Left cardiac atrium (tissue), 4 donors: ENCODE measurements at places on chromosomes 7 and 10. TPM values are rescaled to one million over a fixed set of nuclear protein-coding genes. Genes with fewer than 3 reads are reported as not detected.

DNA sequence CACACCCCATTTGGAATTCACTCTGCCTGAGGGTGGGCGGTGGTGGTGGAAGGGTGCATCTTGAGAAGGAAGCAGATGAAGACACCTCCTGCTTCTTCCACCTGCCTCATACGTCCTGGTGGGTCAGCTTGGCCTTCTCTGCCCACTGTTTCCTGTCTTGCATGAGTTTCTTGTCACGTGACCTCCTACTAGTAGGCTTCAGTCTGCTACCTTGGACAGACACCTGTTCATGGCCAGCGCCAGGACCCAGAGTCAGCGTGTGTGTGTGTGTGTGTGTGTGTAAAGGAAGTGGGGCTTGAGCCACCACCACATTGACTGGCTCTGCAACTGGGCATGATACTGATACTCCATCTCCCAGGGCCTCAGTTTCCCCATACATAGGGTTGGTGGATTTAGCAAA, 17.1 kb upstream of the VPS37D start:
- no peak for DNase-seq

DNA sequence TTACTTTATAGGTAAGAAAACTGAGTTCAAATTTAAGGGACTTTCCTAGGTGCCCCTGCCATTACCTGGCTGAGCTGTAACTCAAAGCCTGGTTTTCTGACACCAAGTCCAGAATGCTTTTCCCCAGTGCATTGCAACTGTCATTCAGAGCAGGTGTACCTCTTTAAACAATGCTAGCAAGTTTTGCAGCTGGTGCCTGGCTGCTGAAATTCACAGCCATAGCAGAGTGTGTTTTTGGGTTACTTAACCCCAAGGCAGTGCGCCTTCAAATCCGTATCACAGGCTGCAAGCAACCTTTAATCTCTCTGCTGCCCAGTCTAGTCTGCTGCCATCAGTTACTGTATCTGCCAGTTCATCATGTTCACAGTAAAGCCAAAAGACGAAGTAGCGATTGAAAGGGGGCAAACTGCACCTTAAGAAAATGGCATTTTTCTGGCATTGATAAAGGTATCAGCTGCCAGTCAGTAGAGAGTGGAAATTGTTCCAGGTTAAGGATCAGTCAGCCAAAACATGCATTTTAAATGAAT, 265.4 kb downstream of the CSTF2T start:
- no peak for DNase-seq

DNA sequence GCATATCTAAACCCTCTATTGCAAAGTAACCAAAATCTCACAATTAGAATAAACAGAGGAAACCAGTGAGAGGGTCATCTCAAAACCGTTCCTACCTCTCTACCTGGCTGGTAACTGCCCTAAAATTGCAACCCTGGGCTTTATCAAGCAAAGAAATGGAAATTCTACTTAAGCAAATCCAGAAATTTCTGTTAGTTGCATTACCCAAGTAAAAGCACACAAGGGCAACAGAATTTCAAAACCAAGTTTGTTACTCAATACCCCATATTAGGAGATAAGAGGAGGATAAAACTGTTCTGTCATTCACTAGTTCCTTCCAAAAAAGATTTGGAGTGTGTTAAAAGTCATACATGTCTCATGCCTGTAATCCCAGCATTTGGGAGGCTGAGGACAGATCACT, 195.3 kb downstream of the FAM107B start:
- no peak for DNase-seq

- DNase-seq, result no peak
These were observed 312.3 kb upstream of the ZNF32 start for GRCh38 chr10:43960981-43961380.

GRCh38 chr7:107981466-107981865, 21.5 kb downstream of the LAMB1 start:
- no peak for DNase-seq

GRCh38 chr7:20700453-20701227, 85.2 kb downstream of the ABCB5 start:
- DNase-seq, result no peak

The PPP1R17 gene
- total RNA-seq, result not detected

DNA sequence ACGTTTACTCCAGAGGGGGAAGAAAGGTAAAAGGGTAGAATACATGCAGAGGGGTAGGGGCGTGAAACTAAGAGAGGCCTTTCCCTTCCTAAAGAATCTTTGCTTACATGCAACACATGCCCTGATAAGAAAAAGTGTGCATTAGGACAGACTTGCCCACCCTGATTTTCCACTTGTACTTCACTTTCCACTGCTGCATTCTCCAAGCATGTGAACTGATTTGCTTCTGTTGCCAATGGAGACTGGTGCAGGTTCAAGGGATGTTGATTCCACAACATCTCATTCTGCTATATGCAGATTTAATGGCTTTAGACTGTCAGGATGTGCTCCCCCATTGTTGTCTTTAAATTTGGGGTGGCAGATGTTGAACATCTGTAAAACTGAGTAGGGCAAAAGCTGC, 237.5 kb upstream of the TCF7L2 start:
- no peak for DNase-seq

The CREB5 gene
- 11.6 TPM for total RNA-seq

DNA sequence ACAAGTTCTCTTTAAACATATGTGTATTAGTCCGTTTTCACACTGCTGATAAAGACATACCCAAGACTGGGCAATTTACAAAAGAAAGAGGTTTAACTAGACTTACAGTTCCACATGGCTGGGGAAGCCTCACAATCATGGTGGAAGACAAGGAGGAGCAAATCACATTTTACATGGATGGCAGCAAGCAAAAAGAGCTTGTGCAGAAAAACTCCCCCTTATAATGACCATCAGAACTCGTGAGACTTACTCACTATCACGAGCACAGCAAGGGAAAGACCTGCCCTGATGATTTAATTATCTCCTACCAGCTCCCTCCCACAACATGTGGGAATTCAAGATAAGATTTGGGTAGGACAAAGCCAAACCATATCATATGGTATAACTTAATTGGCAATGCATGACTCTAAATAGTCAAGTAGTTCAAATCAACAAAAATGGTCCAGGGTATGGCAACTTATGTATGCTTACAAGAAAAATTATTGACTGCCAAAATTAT, 34.1 kb upstream of the TMEM243 start:
- DNase-seq, result no peak

The FRMD4A gene
- 44.2 TPM for total RNA-seq

DNA sequence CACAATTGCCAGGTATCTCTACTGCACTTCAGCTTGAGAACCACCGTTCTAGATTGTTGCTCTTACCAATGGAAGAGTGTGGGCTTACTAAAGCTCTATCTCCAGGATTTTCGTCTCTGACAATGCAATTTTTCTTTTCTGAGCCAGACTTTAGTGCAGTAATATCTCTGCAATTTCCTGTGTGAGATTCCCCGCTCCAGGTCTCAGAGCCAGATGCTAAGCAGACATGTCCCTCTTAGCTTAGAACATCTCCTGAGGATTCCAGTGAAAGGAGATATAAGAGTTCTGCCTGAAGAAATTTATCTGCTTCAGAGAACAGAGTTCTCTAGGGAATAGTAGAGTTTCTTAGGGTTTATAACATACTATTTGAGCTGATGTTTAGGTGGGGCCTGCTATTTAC, 82.0 kb downstream of the SND1 start:
- no peak for DNase-seq

DNA sequence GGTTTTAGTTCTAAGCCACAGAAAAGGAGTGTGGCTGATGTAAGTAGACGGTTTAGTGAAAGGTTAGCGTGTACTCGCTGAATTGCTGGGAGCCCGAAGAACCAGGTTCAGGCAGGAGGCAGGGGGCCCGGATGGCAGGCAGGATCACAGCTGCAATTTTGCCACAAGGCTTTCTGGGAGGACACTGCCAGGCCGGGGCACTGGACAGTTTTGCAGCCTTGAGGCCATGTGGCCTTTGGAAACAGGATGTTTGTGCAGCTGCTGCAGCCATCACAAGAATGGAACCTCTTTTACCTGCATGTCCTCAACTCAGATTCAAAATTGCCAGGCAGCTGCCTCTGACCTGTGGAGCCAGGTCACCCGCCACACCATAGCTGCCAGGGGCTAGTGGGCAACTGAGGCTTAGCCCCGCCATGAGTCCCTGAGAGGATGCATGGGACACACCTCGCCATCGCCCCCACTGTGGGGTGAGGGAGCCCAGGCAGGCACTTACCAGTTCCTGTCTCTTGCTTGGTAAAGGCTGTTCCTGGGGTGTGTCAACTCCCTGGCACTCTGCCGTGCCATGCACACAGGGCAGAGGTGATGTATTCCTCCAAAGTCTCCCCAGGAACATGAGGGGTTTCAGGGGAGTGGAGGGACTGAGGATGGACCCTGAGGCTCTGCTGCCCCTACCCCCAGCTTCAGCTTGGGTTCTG, 188.6 kb downstream of the RPS24 start:
- no peak for DNase-seq

DNA sequence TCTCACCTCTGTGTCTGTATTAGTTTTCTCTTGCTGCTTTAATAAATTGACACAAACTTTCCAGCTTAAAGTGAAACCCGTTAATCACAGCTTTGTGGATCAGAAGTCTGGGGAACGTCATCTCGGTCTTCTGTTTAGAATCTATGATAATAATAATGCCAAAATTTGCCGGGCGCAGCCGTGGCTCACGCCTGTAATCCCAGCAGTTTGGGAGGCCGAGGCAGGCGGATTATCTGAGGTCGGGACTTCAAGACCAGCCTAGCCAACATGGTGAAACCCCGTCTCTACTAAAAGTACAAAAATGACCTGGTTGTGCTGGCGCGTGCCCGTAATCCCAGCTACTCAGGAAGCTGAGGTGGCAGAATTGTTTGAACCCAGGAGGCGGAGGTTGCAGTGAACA, 8.8 kb upstream of the ZPBP start:
- DNase-seq, result no peak

The ACTR3C gene
- total RNA-seq, result 4.9 TPM

- DNase-seq, result no peak
These were observed 464.4 kb upstream of the AKR1E2 start for GRCh38 chr10:4361581-4361980.

DNA sequence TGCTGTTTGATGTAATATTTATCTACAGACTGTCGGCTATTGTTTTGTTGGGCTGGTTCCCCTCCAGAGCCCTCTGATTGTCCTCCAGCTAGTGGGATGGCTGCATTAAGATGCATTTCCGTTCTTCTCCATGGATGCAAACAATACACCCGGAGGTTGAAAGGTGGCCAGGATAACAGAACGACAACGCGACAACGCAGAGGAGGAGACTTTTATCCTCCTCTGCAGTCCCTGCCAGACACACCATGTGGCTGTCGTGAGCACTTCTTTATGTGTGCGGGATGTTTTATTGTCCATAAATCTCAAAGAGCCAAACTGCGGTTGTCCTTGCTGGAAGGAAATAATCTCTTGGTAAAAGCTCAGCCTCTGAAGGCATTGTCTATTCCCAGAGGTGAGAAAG, 39.1 kb upstream of the TCERG1L start:
- no peak for DNase-seq

The SEMA3A gene
- 6.8 TPM for total RNA-seq

The LIPJ gene
- not detected for total RNA-seq

DNA sequence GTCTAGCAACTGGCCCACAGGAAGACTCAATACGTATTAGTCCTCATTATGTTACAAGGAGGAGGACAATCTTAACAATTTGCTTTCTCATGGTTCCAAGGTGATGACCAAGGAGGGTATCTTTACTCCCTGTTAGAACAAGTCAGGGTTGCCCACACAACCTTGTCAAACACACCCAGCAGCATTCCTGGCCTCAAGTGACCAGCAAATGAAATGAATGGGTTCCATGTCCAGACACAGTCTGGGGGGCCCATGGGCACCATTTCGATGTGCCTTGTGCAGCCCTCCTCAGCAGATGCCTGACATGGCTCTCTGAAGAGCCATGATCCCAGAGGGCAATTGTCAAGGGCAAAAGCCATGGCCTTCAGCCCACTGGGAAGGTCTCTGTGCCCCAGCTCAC, 40.8 kb downstream of the ANXA8 start:
- no peak for DNase-seq

DNA sequence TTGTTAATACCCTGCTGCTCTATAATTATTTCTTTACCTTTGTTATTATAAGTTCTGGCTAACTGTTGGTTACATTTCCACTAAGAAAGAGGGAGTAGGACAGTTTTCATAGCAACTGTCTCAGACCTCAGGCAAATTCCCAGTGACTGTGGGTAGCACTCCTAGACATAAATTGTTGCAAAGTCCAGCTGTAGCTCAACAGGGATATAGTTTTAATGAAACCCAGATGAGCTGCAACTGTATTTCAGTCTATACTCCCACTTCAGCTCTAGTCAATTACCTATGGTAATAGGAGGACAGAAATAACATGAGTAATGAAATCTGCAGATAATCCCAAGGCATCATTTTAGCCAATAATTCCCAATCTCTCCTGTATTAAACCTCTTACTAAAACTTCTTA, 103.0 kb upstream of the SEMA3A start:
- no peak for DNase-seq

- no peak for DNase-seq
These were observed 253.5 kb downstream of the ABCA13 start for GRCh38 chr7:48424731-48425130.

DNA sequence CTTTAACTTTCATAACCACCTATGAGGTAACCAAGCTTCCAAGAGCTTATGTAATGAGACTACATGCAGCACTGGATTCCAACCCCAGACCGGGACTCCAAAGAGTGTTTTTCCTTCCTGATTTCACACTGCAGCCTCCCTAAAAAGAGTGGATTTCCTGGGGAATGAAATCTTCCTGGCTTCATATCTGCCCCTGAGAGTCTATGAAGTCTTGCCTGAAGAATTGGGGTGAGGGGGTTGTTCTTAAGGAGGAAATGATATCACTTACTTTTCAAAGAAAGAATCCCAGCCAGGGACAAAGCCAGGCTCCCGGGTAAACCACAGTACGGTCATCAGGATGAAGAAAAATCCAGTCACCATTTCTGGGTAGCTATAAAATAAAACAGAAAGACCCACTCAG, 29.7 kb downstream of the STMP1 start:
- no peak for DNase-seq

The FBXL13 gene
- 0.68 TPM for total RNA-seq
